ENCODE measurements at places on chromosomes 7 and 10.

DNA sequence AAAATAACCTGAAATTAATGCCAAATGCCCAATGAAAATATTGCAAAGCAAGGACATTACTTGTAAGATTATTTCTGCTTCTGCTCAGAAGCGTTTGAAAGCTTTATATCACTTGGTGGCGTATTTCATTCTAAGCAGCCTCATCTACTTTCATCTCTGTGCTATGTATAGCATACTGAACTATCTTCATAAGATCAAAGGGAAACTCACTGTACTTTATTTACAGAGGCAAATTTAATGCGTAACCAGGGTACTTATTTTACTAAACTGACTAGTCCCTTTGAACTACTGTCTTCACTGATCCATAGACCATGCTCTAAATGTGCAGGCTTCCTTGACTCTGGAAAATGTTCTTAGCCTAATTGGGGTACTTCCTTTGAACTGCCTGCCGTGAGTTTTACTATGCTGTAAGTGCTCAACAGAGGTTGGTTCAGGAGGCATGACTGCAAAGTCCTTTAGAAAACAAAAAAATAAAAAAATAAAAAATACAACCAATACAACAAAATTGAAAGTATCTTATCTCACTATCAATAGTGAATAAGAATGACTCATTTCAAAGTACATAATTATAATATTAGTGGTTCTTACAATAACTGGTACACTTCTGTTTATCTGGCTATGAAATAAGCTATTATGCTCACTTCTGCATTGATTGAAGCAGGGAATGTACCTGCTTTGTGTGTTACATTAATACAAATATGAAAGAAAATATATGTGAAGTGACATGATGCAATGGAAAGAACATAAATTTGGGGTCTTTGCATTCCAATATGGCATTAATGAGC is 41.0 kb upstream of the TSPAN12 start:
- no peak overlapping the region for H3K27ac ChIP-seq
- no peak overlapping the region for H3K4me3 ChIP-seq
- no peaks in the 10 kb centered on the region for H3K4me1 ChIP-seq
- no peaks in the 10 kb centered on the region for H3K36me3 ChIP-seq
- no peak for DNase-seq

DNA sequence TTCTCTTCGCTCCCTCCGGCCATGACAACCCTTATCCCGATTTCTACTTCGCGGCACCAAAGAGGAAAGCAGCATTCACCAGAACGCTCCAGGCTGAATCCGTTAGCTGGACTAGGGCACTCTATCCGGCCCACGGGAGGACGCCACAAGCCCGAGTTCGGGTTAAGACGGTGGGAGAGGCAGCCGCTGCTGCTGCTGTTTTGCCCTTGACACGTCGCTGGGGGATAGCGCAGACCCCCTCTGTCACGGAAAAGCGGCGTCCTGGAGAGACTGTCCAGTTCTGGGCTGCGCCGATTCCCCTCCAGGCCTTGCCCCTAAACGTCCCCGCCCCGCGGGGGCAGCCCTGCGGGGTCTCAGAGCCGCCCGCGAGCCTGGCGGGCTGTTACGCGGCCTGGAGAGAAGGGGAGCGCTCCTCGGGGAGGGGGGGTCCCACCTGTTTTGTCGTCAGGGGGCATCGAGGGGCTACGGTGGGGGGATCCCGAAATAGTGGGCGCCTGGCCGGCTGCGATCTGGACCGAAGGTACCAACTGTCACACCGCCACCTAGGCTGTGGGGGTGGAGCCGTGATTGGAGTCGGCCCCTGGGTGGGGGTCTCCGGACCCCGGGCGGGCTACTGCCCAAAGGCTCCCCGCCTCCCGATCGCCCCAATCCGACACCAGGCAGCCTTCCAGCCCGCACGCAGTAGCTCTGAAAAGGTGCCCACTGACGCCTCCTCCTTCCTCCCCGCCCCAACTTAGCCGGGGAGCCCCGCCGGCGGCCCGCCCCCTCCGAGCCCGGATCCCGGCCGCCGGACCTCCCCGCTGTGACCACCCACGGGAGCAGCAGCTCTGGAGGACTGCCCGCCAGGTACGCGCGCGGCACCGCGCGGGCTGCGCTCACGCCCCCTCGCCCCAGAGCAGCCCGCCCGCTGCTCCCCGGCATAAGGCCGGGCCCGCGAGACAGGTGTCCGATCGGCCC is 772 bp downstream of the SGMS1 start:
- peaks cover 9% of the 10 kb centered on the region for H3K4me1 ChIP-seq
- no peaks in the 10 kb centered on the region for H3K36me3 ChIP-seq
- peak; percentile 57 for DNase-seq
- no peaks in the 10 kb centered on the region for H3K27me3 ChIP-seq

- no peaks in the 10 kb centered on the region for H3K4me1 ChIP-seq
- no peak for DNase-seq
- no peaks in the 10 kb centered on the region for H3K27me3 ChIP-seq
- H3K27ac ChIP-seq = no peak overlapping the region
- no peak overlapping the region for H3K4me3 ChIP-seq
Observed at GRCh38 chr7:38374507-38374906, 101.1 kb upstream of the TARP start.

DNA sequence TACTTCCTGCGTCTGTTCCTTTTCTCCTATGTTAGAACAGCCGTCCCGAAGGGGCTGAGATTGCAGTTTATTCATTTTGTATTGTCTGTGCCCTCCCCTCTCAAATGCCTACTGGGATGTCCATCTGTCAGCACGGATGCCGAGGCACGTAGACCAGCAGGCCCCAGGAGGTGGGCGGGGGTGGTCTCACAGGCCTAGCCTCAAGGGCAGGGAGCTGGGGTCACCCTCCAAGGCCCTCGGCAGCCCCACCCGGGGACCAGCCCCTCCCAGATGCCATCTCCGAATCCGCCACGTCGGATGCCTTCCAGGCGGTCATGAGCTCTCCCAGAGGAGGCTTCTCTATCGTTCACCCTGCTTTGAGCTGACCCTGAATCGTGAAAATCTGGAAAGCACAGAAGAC is 59.7 kb downstream of the ELFN1 start:
- no peak for DNase-seq
- H3K27me3 ChIP-seq = no peaks in the 10 kb centered on the region
- H3K36me3 ChIP-seq = no peaks in the 10 kb centered on the region
- peaks cover 14% of the 10 kb centered on the region for H3K4me1 ChIP-seq

DNA sequence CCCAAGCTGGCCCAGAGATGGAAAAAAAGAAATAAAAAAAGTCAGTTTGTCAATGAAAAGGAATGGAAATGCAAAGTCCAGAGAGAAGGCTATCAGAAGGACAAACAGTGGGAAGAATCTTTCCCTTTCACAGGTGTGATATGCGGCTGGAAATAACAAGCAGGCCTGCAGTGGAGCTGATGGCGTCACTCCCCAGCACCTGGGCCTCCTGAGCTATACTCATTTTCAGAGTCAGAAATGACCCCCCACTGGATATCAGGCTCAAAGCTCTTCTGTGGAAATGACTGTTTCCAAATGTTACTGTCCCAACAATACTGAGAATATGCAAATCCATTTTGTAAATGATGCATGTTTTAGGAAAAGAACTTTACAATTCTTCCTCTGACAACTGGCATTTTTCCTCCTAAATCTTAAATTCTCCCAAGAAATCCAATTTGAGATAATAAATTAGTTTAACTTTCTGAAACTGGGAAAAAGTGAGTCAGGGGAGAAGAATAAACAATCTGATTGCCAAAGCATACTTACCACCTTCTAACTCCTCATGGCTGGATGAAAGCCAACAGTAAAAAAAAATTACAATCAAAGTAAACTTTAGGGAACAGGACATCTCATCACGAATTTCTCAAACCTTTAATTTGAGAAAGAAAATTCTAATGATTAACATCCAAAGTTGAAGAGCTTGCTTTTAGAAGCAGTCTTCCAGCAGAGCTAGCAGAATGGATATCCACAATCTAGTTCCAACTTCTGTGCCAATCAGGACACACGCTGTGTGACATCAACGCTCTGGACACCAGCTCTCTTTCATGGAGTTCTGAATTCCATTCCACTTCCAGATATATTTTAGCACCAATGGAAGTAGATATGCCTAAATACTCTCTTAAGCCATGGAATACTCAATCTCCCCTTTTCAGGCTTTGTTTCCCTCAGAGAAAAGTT is 5.3 kb upstream of the CUZD1 start:
- no peak overlapping the region for H3K4me3 ChIP-seq
- H3K27ac ChIP-seq = no peak overlapping the region
- DNase-seq = no peak
- H3K36me3 ChIP-seq = no peaks in the 10 kb centered on the region
- no peaks in the 10 kb centered on the region for H3K27me3 ChIP-seq

- no peak overlapping the region for H3K27ac ChIP-seq
- no peak for DNase-seq
- peak overlapping the region; percentile 46 for H3K4me3 ChIP-seq
- peaks cover 98% of the 10 kb centered on the region for H3K27me3 ChIP-seq
- no peaks in the 10 kb centered on the region for H3K36me3 ChIP-seq
- H3K4me1 ChIP-seq = peaks cover 1% of the 10 kb centered on the region
Observed at GRCh38 chr7:25857376-25858067, 294.5 kb upstream of the NFE2L3 start.

DNA sequence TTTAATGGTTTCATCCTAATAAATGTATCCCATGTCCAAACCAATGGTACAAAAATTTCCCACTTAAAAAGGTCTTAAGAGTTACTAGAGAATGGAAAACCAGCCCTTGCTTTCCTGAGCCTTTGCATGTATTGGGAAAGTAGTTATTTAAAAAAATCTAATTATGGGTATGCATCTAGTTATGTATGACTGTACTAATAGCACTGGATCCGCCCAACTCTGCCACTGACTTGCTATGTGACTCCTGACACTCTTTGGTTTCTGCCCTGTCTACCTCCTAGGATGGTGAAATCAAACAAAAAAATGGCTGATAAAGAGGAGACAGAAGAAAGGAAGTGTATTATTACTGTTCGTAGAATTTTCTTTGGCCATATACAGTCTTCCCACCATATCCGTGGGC is 110.4 kb upstream of the CCDC6 start:
- H3K27ac ChIP-seq = no peak overlapping the region
- no peaks in the 10 kb centered on the region for H3K4me1 ChIP-seq
- no peak for DNase-seq
- H3K27me3 ChIP-seq = no peaks in the 10 kb centered on the region
- H3K36me3 ChIP-seq = no peaks in the 10 kb centered on the region
- no peak overlapping the region for H3K4me3 ChIP-seq

DNA sequence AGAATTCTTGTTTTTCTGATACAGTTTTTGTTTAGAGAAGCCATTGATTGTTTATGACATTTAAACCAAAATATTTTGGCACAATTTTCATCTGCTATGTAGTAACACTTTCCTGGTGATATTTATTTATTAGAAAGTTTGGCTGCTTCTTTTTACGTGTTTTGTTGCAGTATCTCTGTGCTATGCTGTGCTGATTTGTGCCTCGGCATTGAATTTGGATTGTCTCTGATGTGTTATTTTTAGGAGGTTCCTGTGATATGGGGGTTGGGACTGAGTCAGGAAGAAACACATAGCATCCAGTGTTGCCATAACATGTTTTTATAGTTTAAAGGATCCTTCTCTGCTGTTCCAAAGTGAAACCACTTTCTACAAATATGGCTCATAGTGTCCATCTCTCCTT is 1197.7 kb upstream of the LRRN3 start:
- no peaks in the 10 kb centered on the region for H3K27me3 ChIP-seq
- H3K27ac ChIP-seq = peak overlapping the region; percentile 11
- no peaks in the 10 kb centered on the region for H3K36me3 ChIP-seq
- DNase-seq = no peak

- peaks cover 16% of the 10 kb centered on the region for H3K4me1 ChIP-seq
- no peaks in the 10 kb centered on the region for H3K27me3 ChIP-seq
- DNase-seq = no peak
- no peak overlapping the region for H3K4me3 ChIP-seq
Observed at GRCh38 chr10:4279655-4280054, 494.6 kb upstream of the KLF6 start.

DNA sequence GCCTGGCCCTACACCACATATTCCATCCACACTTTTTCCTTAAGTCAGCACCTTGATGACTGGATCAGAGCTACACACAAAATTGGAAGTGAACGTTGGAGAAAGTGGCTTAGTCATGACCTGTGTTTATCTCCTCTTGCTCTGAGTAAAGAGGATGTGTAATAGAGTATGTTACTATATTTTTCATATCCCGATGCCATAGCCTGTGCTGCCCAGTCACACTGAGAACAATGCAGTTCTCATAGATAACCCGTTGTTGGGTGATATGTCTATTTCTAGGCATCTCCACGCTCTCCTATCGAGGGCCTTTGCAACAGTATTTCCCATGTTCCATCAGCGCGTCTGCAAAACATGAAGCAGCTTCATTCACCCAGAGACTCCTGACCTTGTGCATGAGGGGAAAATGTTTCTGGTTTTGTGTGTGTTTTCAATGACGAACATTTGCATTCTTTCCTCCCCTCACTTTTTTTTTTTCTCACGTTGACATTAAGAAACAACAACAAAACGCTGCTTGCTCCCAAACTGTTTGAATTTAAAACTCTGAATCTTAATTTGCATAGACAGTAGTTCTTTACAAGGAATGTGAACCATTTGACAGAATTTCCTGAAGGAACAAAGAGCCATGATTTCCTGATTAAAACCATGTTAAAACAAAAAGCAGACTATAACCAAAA is 43.4 kb downstream of the GRK5 start:
- no peaks in the 10 kb centered on the region for H3K36me3 ChIP-seq
- no peaks in the 10 kb centered on the region for H3K27me3 ChIP-seq
- no peak for DNase-seq

All from heart left ventricle (tissue), 16 donors.